ENCODE measurements at places on chromosomes 3 and 15. TPM values are rescaled to one million over a fixed set of nuclear protein-coding genes. Genes with fewer than 3 reads are reported as not detected.

GRCh38 chr3:130565224-130565623, 48.2 kb downstream of the COL6A6 start:
- no peak for DNase-seq

OSTN gene
- not detected for total RNA-seq

GRCh38 chr3:172478116-172478515, 29.9 kb upstream of the GHSR start:
- DNase-seq, result no peak

PCSK6 gene
- 0.41 TPM for total RNA-seq

STRIT1 gene
- total RNA-seq, result not detected

GRCh38 chr3:146343551-146343950, 92.6 kb upstream of the PLSCR4 start:
- no peak for DNase-seq

- no peak for DNase-seq
Measured at GRCh38 chr3:177553012-177553411, 355.7 kb upstream of the TBL1XR1 start.

GCSAM gene
- total RNA-seq, result 42.1 TPM

- DNase-seq, result peak; percentile 20
Measured at GRCh38 chr3:50264383-50264963, 4.5 kb upstream of the SEMA3B start.

DNA sequence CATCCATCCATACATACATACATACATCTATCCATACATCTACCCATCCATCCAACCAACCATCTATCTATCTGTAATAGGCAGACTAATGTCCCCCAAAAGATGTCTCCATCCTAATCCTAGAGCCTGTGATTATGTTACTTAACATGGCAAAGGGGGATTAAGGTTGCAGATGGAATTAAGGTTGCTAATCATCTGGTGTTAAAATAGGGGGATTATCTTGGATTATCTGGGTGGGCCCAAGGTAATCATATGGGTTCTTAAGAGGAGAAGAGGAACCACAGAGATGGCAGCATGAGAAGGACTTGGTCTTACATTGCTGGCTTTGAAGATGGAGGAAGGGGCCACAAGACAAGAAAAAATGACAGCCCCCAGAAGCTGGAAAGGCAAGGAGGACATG, 14.7 kb upstream of the RPL29 start:
- no peak for DNase-seq

GRCh38 chr3:124565013-124565412, 165.2 kb upstream of the UMPS start:
- DNase-seq, result no peak

DNA sequence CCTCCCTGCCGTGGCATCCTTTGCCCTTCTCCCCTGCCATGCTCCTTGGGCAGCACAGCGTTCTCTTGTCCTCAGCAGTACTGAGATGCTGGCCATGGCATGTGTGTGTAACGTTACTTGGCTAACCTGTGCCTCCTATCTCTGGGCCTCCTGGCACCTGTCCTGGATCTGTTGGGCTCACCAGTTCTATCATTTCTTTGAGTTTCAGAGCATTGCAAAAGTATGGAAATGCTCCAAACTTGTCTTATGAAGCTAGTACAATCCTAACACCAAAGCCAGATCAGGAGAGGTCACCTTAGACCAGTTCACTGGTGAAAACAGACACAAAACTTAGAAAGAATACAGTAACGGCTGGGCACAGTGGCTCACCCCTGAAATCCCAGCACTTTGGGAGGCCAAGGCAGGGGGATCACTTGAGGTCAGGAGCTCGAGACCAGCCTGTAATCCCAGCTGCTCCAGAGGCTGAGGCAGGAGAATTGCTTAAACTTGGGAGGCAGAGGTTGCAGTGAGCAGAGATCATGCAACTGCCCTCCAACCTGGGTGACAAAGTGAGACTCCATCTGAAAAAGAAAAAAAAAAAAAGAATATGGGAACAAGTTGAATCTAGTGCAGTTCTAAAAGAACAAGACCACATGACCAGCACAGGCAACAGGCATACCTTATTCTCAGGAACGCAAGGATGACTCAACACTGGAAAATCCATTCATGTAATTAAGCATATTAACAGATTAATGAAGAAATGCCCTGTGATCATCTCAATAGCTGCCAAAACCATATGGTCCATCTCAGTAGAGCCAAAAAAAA, 62.4 kb upstream of the TRPM1 start:
- DNase-seq, result no peak

BCHE gene
- not detected for total RNA-seq

PEAK1 gene
- 10.1 TPM for total RNA-seq

KCNMB2 gene
- not detected for total RNA-seq

DNA sequence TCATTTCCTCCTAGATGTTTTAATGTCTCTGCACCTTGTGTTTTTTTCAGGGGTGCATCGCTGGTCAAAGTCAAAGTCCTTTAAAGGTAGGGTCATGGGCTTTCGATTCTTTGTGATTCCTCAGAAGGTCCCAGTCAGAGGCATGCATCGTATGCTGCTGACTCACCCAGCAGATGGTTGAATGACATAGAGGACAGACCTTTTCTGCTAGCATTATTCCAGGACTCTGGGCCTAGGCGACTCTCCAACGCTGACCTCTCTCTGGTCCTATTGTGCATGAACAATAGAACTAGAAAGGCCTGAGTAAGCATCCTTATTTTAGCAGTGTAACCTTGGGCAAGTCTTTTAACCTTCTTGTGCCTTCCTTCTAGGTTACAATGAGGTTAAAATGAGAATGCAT, 75.9 kb downstream of the DGKG start:
- DNase-seq, result no peak

- no peak for DNase-seq
Measured at GRCh38 chr3:145959457-145960088, 201.4 kb downstream of the PLOD2 start.

GRCh38 chr3:10223676-10224639, 24.3 kb upstream of the TATDN2 start:
- DNase-seq, result peak; percentile 30

AMT gene
- 7.6 TPM for total RNA-seq

GRCh38 chr3:13072239-13072599, 1.0 kb downstream of the IQSEC1 start:
- no peak for DNase-seq

Data from CD4-positive, alpha-beta memory T cell (primary cell).